ENCODE measurements at places on chromosomes 4 and X.
A peak's percentile ranks its signal among the peaks of the same experiment; 100 is the strongest.

- DNase-seq = no peak
These were observed 8.8 kb upstream of the MGST2 start for GRCh38 chr4:139656614-139657486.

- no peak for DNase-seq
These were observed 688 bp downstream of the GPR101 start for GRCh38 chrX:137032841-137033773.

GRCh38 chr4:74772106-74772505, 22.2 kb downstream of the BTC start:
- no peak for DNase-seq

GRCh38 chr4:180285796-180286195, 1957.4 kb upstream of the TENM3 start:
- no peak for DNase-seq

- no peak for DNase-seq
These were observed 65.6 kb downstream of the ASB9 start for GRCh38 chrX:15204130-15204751.

DNA sequence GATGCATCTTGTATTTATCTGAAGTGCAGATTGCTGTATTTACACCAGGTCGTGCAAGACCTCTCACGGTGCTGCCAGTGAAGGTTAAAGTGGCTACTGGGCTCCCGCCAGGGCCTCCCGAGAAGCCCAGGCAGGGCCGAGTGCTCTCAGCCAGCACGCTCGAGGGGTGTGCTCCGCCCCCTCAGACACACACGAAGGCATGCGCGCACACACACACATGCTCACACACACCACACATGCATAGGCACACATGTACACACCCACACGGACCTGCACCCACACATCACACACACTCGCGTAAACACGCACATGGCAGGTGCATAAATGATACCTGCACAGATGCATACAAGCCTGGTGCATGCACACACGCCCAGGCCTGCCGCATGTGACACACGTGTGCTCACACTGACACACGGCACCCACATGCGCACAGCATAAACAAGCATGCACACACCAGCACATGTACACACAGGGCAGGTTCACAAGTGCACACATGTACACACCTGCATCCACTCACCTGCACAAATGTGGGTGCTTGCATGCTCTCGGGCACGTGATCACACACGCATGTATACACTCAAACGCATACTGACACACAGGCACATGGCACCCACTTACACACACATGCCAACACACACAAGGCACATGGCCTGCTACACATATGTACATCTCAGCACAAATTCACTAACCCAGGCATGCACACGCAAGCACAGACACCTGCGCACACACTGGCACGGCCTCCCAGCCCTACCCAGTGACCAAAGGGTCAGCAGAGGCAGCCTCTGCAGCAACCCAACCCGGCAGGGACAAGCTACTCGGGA, 71.6 kb downstream of the FAM53A start:
- no peak for DNase-seq

DNA sequence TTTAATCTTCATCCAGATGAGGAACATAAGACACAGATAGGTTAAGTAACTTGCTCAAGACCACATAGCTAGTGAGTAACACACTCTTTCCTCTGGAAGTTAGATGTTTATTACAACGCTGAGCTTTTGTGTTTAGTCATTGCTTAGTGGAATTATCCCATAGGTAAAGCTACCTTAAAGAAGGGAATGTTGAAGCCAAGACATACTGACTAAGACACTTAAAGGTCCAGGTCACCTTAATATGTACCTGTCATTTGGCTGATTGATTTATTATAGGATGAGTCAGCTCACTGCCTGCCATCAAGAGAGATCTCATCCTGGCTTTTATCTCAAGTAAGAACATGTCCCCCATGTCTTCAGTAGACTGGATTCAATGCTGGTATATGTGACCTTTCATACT, 53.4 kb downstream of the KDR start:
- DNase-seq = no peak

DNA sequence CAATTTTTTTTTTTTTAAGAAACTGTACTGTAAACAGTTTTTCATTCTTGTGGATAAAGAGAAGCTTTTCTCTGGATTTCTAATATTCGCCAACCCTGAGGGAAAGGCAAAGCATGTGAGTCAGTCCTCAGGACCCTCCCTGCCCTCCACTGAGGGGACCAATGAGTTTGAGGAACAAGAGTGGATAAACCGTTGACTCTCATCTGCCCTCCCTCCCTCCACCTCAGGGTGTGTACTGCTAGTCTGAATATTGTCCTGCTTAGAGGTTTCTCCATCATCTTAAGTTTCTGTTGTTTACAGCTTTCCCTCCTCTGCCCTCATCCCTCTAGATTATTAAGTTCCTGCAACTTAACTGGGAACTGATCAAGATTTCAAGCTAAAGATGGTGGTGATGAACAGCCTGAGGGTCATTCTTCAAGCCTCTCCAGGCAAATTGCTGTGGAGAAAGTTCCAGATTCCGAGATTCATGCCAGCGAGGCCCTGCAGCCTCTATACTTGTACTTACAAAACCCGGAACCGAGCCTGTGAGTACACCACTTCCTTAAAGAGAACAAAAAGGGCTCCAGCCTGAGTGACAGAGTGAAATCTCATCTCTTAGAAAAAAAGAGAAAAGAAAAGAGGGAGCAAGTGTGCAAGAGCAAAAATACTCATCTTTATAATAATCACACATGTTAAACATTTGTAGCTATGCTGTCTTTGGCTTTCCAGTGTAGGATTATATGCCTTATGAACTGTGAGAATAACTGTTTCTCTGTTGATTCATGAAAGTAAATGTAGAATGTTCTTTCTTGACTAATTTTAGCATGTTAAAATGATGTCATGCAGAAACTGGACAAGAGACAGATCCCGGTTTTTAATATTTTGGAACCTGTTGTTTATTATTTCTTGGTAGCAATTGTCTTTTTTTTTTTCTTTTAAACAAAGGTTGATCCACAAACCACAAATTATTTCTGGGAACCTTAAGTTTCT, 11.9 kb downstream of the CA5B start:
- DNase-seq = no peak

DNA sequence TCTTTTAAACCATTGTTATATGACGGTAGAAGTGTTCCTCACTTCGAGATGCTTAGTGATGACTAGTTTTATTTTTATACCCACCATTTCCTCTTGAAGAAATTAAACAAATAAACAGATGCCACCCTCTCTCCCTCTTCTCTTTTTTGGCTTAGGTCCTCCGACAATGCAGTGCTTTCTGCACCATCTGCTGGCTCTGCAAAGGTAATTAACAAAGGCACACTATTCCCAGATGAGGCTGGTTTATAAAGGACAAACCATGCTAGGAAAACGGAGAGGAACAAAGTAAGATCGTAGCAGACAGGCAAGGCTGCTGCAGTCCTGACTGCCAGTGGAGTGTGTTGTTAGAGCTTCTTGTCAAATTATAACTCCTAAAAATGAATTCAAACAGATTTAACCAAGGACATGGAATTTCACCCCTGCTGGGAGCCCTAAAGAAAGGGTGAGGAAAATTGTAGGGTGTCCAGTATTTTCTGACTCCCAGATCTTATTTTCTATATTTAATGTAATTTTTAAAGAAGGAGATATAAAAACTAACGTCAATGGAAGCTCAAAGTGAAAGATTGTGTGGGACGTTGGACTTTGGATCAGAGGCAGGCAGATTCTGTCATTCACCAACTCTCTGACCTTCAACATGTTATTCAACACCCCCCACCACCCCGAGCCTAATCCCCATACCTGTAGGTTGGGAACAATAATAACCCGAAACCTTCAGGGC, 142.1 kb downstream of the CPEB2 start:
- no peak for DNase-seq

DNA sequence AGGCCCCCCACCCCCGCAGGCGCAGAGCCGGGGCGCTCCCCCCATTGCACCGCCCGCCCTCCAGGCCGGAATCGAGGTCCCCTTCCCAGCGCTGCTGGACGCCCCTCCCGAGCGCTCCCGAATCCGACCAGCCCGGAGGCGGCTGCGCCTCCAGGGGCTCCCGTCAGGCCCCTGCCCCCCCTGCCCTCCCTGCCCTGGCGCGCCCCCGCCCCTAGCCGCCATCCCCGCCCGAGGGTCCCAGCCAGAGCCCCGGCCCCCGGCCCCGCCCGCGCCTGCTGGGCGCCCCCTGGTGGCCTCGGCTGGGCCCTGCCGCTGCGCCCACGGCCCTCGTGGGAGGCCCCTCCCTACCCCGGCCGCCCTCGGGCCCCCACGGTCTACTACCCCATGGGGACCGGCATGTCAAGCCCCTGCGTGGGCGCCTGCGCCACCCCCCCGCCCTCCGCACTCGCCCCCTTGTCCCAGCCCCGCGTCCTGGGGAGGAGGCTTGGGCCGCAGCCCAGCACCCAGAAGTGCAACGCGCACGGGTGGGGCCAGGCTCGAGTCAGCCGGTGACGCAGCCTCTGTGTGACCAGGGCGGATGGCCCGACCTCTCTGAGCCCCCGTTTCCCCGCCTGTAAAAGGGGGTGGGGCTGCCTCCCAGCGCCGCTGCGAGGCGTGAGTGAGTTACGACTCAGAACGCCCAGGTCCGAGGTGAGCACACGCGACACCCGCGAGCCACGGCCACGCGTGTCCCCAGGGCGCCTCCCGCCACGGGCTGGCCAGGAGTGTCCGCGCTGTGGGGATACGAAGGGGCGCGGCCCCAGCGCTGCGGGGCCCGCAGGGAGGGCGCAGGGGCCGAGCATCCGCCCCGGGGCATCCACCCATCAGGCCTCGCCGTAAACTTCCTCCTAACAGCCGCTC, 104.9 kb downstream of the FAM53A start:
- DNase-seq = peak; percentile 46

GRCh38 chr4:138204507-138204906, 37.6 kb downstream of the SLC7A11 start:
- DNase-seq = no peak

DNA sequence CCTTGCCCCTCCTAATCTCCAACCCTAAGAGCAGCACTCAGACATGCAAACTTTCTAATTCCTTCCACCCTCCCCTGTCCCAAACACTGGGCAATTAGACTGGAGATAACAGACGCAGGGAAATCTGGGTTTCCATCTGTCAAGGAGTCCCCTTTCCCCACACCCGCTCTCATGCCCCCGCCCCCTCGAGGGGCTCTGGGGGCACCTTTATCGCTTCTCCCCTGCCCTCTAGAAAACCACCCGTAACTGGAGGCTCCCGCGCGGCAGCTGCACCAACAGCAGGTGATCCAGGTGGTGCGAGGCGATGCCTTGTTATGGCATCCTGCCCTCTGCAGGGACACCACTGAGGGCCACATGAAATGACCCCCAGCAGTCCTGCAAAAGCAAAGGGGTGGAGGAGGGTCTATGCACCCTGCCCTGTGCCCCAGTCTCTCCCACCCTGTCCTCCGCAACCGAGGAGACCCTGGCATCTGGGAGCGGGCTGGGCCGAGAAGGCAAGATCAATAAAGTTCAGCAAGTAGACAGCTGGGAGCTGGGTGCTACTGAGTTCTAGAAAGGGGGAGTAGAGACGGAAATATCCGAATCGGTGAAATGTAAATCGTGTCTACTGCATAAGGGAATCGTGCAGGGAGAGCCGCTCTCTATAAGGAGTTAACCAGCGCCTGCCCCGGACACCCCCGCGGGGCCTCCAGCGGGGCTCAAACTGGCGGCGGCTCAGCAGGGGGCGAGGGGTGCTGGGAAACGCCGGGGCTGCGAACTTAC, 1.6 kb downstream of the KCTD8 start:
- DNase-seq = no peak

All from stimulated activated CD8-positive, alpha-beta memory T cell treated with anti-CD3 and anti-CD28 coated beads, Interleukin-15, amount 100 ng/mL, for 24 hours (primary cell).